ENCODE measurements at places on chromosomes 5 and 9.
A peak's percentile ranks its signal among the peaks of the same experiment; 100 is the strongest.

GRCh38 chr9:12695474-12695873 is 2.3 kb downstream of the TYRP1 start:
- DNase-seq: peak; percentile 62

- DNase-seq: no peak
Observed at GRCh38 chr5:122999947-123000563, 36.5 kb downstream of the PPIC start.

- DNase-seq: no peak
Observed at GRCh38 chr9:76530458-76531110, 71.6 kb downstream of the GCNT1 start.

- no peak for DNase-seq
Observed at GRCh38 chr9:130890870-130891687, 5.5 kb downstream of the QRFP start.

DNA sequence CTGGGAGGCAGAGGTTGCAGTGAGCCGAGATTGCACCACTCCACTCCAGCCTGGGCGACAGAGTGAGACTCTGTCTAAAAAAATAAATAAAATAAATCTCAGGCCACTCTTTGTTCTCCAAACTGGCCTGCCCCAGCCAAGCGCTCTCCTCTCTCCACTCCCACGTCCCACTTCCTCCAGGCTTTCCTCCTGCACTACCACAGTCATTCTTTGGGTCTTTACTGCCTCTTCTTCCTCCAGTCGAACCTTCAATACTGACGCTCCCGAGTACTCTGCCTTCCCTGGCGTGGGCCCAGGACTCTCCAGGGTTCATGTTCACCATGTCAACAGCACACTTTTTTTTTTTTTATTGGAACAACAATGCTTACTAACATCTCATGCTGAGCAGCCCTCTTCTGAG is 23.9 kb downstream of the RNF130 start:
- no peak for DNase-seq

GRCh38 chr5:16754086-16754485 is 137.3 kb upstream of the RETREG1 start:
- no peak for DNase-seq

DNA sequence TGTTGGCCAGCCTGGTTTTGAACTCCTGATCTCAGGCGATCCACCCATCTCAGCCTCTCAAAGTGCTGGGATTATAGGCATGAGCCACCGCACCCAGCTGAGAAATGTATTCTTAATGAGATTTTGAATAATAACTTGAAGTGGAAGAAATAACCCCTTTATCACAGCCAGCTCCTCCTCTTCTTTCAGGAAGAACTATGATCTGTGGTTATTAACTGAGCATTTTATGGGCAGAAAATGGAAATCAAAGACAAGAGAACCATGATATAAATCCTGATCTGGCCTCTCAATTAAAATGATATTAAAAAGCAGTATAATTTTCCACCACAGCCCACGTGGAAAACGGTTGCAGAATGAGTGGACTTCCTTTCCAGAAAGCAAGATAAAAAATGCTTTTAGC is 206.6 kb downstream of the PRELID2 start:
- DNase-seq: no peak
